Adrenal gland (tissue), 19 donors: ENCODE measurements at places on chromosomes 3 and 15. TPM values are rescaled to one million over a fixed set of nuclear protein-coding genes. Genes with fewer than 3 reads are reported as not detected.

CYP19A1 gene
- total RNA-seq: 1.2 TPM

- no peak for DNase-seq
Measured at GRCh38 chr3:78683284-78683683, 1084.5 kb downstream of the ROBO1 start.

GRCh38 chr3:142787719-142788118, 63.9 kb downstream of the TRPC1 start:
- DNase-seq: no peak

PLA2G4E gene
- total RNA-seq: not detected

GRAMD1C gene
- total RNA-seq: 12.6 TPM

DNA sequence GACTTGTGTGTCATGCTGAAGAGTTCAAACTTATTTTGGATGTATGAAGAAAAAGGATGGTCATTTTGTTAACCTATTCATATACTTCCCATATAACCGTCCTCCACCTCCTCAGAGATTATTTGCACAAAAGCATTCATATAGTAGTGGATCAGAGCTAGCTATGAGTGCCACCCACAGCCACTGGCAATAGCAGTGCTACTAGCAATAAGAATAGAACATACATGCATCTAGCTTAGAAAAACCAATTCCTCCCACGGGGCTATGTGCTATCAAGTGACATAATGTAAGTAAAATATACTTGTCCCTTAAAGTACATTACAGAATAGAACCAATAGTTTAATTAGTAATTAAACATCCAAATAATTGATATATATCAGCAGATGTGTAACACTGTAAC, 10.3 kb upstream of the ZBED2 start:
- DNase-seq: no peak

GRCh38 chr3:21777821-21778220, 26.8 kb upstream of the ZNF385D start:
- no peak for DNase-seq

FGF12 gene
- 40.2 TPM for total RNA-seq

GRCh38 chr3:171898192-171898591, 55.0 kb downstream of the TMEM212 start:
- no peak for DNase-seq

GRCh38 chr3:18237251-18238005, 187.7 kb downstream of the SATB1 start:
- DNase-seq: no peak
